Activated gamma-delta T cell treated with Interleukin-2 at 50 U/mL for 16 hours (primary cell): ENCODE measurements at places on chromosomes 5 and 9.

GRCh38 chr5:72871366-72872024 is 55.0 kb downstream of the TNPO1 start:
- no peak for DNase-seq

DNA sequence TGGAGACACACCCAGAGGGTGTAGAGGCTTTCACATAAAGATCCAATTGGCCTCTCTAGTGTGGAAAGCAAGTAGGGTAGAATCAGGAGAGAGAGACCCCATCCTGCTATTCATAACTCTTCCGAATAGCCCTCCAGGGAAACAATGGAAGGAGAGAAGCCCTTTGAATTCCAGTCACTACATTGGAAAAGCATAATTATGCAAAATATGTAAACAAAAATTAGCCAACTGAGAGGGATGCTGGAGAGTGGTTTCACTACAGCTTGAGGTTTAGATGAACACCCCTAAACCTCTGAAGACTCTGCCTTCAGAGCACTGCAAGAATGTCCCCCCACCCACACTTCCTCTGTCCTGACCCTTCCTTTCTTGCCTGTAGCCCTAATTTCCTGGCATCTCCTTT is 197.3 kb upstream of the ANKRD55 start:
- no peak for DNase-seq

DNA sequence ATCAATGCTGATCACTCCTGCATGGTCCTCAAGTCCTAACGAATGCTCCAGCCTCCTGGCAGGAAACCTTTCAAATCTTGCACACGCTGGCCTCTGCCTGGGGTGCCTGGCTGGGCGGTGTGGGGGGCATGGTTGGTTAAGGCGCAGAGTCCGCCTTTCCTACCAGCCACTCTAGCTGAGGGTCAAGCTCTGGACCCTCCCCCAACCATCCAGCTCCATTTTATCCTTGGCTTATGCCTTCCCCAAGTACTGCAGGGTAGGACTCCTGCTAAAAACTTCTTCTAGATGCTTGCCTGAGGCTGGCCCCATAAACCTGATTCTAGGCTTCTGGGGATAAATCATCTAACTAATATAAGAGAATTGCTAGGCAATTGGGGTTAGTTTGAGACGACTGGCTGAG is 808 bp upstream of the MVB12B start:
- no peak for DNase-seq

DNA sequence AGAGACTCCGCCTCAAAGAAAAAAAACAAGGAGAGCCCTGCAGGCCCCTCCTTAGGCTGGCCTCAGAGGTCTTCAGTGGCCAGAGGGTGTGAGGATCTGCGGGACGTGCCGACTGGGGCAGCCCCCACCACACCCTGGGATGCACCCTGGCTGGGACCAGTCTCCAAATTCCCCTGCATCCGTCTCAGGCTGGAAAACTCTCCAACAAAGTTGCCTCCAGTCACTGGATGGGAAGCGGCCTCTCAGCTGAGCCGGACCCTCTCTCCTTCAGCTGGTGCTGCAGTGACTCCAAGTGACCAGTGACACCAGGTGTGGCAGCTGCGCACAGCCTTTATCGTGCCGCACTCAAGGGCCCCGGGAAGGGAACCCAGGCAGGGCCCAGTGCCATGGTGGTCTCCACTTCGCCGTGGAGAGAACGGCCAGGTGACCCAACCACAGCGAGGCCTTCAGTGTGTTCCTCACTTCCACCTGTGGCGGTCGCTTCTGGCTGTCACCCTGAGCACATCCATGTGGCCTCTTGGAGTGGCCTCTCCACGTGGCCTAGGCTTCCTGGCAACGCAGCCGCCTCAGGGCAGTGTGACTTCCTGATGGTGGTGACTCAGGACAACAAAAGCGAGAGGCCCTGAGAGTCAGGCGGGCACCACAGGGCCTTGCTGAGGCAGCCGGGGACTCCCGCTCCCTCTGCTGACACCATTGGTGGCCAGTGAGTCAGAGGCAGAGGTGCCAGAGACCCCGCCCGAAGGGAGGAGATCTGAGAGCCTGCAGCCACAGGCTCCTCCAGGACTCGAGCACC is 19.3 kb upstream of the CAMSAP1 start:
- DNase-seq, result no peak

DNA sequence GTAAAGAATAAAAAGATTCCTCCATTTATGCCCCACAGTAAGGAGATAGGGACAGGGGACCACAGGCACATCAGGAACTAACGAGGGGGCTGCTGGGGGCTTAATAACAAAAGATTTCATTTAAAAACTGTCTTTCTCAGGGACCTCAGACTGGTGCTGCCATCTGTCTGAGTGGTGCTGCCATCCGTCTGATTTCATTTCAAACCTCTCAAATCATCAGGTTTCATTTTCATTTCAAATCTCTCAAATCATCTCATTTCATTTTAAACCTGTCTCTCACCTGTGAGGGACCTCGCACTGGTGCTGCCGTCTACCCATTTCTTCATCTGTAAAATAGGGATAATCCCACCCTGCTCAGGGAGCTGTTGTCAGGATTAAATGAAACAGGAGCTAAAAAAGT is 45.9 kb downstream of the ADRA1B start:
- DNase-seq, result no peak

DNA sequence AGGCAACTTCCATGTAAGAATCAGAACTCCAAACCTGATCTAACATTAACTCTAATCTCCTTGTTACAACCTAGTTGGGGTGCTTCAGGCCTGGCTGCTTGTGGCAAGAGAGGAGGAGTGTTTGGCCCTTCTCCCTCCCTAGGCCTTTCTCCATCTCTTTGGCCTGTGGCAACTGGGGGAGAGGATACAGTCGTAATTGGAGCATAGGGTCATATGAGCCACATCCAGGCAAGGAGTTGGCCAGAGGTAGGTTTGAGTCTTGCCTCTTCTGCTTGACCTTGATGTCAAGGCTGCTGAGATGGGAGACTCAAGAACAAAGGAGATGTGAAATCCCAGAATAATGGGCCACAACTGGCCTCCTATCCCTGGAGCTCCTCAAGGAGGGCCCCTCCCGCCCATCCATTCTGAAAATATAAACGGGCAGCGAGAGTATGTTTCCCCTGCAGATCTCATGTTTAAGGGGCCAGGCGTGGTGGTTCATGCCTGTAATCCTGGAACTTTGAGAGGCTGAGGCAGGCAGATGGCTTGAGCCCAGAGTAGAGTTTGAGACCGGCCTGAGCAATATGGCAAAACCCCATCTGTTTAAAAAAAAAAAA is 59.3 kb upstream of the ANGPTL2 start:
- no peak for DNase-seq

- DNase-seq, result no peak
Measured at GRCh38 chr5:138824924-138825863, 49.9 kb downstream of the LRRTM2 start.

DNA sequence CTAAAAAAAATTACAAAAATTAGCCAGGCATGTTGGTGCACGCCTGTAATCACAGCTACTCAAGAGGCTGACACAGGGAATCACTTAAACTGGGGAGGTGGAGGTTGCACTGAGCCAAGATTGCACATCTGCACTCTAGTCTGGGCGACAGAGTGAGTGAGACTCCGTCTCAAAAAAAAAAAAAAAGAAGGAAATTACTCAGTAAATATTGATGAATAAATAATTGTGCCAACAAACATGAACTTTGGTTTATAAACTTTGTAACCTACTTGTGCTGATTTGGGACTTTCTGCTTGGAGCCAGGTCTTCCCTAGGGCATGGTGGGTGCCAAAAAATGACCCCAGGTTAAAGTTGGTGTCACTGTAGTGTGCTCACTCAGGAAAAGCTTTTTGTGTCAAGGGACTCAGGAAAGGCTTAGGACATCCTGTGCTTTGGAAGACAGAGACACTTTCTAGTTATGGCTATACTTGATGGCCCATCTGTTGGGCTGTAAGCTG is 19.0 kb downstream of the ABLIM3 start:
- no peak for DNase-seq

GRCh38 chr5:155189981-155190380 is 176.4 kb downstream of the KIF4B start:
- DNase-seq, result no peak

GRCh38 chr5:79333852-79334557 is 98.1 kb downstream of the JMY start:
- no peak for DNase-seq

DNA sequence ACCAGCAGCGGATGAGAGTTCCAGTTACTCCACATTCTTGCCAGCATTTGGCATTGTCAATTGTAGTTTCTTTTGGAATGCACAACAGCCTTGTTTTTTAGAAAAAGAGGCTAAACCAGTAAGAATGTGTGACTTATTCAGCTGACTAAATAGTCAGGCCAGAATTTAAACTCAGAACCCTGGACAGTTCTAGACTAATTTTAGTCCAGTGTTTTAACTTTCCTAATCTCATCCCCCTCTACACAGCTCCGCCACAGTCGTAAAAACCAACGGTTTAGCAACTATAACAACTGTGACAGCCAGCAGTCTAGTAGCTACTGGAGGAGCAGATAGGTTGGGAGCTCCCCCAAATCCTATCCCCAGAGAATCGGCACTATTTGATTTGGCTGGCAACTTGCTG is 103.7 kb downstream of the FOXD1 start:
- DNase-seq, result no peak

DNA sequence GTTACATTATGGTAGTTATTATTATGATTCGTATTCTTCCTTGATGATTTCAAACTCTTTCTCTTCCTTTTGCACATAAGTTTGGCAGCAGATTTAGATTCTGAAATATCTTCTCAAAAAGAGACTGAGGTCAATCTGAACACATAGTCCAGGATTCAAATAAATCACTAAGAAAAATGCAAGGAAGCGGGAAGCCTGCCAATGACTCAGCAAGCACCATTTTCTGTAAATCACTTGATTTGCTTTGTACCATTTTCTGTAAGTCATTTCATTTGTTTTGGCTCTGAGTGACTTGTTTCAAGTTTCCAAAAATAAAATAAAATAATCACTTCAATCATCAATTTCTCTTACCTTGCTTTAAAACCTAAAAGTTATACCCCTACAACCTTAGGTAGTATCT is 24.6 kb upstream of the GLIS3 start:
- no peak for DNase-seq

GRCh38 chr5:17277907-17278306 is 60.5 kb downstream of the BASP1 start:
- DNase-seq, result no peak

- no peak for DNase-seq
Measured at GRCh38 chr9:36191686-36192085, 965 bp downstream of the CLTA start.

DNA sequence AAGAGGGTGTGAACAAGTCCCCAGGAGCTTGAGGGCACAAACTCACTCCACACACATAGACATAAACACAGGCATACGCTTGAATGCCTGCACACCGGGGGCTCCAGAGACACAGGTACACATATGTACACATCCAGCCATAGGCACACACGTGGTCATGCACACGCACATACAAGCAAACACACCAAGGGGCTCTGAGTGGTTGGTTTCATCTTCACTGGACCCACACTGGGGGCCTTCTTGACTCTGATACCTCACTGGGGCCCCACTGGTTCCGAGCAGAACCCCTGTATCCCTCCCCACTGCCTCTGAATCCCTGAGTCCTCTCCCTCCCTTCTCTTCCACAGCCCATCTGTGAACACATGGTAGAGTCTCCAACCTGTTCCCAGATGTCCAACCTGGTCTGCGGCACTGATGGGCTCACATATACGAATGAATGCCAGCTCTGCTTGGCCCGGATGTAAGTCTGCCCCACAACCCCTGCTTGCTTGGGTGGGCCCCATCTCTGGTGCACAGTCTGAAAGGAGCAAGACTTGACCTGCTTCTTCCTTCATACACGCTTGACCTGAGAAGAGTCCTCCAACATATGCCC is 6.4 kb downstream of the SPINK4 start:
- DNase-seq, result no peak

DNA sequence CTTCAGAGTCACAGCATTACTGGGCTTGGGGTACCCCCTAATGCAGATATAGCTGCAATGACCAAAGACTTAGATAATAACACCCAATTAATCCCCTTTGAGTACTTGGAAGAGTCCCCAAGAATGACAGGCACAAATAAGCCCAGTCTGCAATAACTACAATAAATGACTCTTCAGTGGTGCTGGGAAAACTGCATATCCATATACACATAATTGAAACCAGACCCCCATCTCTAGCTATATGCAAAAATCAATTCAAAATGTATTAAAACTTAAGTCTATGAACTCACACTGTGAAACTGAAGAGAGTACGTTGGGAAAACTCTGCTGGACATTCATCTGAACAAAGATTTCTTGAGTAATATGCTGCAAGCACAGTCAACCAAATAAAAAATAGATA is 422.5 kb downstream of the CDH18 start:
- DNase-seq, result no peak

- no peak for DNase-seq
Measured at GRCh38 chr5:74070766-74071165, 444.8 kb downstream of the ARHGEF28 start.

DNA sequence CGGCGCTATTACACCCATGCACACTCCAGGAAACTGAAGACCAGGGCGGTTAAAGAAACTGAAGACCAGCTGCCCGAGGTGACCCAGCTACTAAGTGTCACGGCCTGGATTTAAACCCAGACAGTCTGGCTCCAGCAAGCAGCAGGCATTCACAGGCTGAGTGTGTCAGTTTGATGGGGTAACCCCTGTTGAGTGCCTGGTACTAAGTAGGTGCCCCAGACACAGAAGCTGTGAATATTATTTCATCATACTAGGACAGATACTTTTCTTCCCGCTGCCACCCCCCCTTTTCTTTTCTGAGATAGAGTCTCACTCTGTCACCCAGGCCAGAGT is 7.3 kb downstream of the ENG start:
- no peak for DNase-seq

- DNase-seq, result no peak
Measured at GRCh38 chr5:145408048-145408341, 427.1 kb downstream of the PRELID2 start.

DNA sequence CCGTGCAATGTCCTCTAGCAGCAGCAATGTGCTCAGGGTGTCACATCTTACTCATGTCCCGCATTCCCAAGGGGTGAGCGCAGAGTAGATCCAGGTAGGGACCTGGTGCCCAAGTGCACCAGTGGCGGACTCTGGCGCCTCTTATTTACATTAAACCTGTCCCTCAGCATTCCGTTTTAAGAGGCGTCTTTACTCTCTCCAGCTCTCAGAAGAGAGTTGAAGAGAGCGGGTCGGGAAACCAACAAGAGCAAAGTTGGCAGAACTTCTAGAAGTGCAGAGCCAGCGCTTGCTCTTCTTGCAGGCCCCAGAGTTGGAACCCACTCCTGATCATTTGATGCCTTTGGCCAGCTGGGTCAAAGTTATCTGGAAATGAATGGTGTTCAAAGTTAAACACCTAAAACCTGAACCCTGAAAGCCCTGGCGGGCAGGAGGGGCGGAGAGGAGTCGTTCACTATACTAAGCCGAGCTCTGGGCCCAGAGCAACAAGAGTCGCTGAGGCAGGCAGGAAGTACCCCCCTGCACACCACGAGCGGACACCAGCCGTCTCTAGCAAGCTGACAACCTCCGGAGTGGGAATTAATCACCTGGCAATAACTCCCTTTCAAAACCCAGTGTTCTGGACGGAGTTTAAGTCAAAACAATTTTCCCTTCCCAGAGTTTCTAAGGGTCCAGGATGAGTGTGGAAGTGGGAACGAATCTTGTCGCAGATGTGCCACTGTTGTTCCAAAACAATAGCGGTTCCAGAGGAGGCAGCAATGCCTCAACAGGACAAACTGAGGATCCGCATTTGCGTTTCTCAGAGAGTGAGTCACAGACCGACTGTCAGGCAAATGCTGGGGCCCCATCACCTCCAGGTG is 122.8 kb downstream of the TMEM161B start:
- DNase-seq, result no peak

- DNase-seq, result no peak
Measured at GRCh38 chr9:92960561-92961290, 13.4 kb downstream of the FGD3 start.

- no peak for DNase-seq
Measured at GRCh38 chr5:138790684-138791083, 37.5 kb downstream of the CTNNA1 start.
